ENCODE measurements at places on chromosomes 7 and 10.

GRCh38 chr7:98362517-98362916, 38.4 kb downstream of the BAIAP2L1 start:
- no peak for DNase-seq

DNA sequence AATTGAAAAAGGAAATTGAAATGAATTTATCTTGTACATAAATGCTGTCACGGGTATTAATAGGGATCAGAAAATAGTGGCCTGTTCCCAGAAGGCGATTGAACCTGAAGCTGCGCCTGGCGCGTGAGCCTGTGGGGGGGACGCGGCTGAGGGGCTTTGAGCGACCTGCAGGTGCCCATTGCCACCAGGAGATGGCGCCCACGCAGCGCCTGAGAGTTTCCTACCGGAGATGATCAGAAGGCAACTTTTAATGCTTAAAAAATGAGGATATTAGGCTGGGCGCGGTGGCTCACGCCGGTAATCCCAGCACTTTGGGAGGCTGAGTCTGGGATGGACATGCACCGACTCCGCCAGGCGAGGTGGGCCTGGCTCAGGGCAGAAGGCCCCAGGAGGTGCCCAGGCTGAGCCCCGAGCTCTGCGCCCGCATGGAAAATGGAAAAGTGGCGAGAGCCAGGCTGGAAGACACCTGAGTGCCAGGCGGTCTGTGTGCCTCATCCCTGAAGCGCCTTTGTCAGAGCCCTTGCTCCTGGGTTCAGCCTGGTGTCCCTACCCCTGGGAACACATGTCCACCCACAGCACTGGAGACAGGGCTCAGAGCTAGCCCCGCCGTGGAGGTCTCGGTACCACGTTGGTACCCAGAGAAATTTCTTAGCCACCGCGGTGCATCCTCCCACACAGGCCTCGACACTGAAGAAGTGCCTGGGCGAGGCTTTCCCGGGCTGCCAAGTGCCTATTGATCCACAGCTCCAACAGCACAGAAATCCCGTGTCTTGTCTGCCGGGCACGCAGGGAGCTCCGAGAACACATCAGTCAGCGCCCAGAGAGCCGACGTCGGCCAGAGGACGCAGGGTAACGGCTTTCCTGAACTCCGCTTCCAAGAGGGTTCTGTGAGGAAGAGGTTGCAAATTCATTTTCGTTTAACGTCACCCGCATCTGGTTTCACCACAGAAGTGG, 117.4 kb downstream of the INPP5A start:
- DNase-seq, result peak; percentile 72

GRCh38 chr7:49885593-49886285, 112.3 kb downstream of the VWC2 start:
- DNase-seq, result no peak

GRCh38 chr10:60282771-60283353, 106.8 kb downstream of the ANK3 start:
- no peak for DNase-seq

DNA sequence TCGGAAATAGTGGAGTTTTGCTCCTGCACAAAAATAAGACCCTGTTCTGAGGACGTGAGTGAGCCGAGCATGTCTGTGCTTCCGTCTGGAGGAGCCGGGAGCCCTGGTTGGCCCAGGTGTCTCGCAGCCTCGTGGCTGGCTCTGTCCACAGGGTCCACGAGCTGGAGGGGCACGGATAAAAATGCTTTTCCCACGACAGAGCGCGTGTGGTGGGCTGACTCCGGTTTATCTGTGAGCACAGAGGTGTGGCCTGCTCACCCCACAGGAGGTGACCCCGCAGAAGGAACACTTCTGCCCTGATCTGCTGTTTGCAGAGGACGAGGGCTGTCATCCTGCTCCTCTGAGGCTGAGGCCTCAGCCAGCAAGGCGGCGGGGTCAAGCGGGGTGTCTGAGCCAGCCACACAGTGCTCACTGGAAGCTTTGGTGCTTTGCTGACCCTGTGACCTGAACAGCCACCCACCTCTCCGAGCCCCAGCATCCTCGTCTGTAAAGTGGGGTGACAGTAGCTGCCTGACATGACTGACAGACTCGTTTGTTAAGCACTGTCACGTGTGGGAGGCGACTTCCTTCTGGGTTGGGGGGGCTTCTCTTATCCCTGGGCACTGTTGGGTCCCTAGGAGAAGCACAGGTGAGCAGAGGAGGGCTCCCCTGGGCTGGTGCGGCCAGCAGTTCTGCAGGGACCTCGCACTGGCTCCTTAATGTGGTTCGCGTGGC, 162.5 kb downstream of the DNAJB6 start:
- DNase-seq, result no peak

GRCh38 chr7:10239695-10240345, 733.9 kb upstream of the PHF14 start:
- no peak for DNase-seq

DNA sequence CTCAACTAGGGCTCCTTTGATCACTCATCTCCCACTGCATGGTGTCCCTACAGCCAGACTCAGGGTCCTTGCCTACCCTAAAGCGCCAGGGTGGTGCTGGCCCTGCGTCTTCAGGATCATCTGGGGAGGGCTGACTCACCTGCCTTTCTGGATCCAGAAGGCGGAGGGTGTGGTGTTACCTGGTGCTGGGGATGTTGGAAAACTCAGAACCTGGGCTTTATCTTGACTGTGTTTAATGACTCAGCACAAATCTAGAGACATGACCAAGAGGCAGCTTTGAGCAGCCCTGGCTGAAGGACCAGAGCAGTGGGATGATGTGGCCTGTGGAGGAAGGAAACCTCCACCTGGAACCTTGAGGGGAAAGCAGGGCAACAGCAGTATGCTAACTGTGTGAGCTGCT, 96.5 kb downstream of the GRK5 start:
- no peak for DNase-seq

DNA sequence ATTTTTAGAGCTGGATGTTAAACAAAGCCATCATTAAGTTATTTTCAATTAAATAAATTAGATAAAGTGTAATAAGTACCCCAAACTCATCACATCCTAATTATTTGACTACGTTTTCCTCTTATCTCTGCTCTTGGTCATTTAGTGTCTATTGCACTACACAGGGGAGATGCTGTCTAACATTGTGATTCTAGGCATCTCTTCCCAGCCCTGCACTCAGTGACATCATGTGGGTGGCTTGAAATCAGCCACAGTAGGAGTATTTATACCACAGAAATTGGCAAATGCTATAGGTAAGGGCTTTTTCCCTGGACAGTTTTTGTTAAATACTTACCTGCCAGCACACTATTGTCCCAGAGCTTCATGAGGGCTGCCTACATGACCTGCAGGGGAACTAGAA, 21.3 kb upstream of the TMEM72 start:
- DNase-seq, result no peak

- DNase-seq, result no peak
These were observed 304.9 kb upstream of the MKI67 start for GRCh38 chr10:128431083-128431482.

- no peak for DNase-seq
These were observed 170.6 kb downstream of the PRKG1 start for GRCh38 chr10:51244748-51245490.

GRCh38 chr10:1425879-1426278, 311.4 kb downstream of the ADARB2 start:
- no peak for DNase-seq

GRCh38 chr10:71868192-71868697, 17.2 kb upstream of the PSAP start:
- DNase-seq, result no peak

- no peak for DNase-seq
These were observed 9.9 kb upstream of the PRKAG2 start for GRCh38 chr7:151886783-151887182.

- no peak for DNase-seq
These were observed 39.5 kb downstream of the WNT2 start for GRCh38 chr7:117283371-117283770.

DNA sequence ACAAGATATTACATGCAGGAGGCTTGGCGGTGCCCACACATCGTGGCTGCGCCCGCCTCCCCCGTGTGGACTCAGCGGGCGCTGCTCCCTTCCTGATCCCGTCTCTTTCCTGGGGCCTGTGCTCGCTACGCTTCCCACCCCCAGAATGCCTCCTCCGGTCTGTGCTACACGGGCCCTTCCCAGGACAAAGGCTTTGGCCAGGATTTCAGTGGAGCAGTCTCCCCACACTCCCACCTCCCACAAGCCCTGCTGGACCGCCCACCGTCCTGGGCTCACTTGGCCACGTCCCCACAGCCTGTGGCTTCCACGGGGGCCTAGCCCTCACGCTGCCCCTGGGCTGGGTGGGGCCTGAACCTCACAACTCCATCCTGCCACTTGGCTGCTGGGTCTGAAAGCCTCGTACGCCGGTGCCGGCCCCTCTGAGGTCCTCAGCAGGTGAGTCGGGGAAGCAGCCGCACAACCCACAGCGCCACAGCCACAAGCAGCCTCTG, 17.3 kb downstream of the CFAP46 start:
- DNase-seq, result no peak

- no peak for DNase-seq
These were observed 116.1 kb downstream of the POM121L12 start for GRCh38 chr7:53151496-53151895.

- no peak for DNase-seq
These were observed 192.1 kb upstream of the KLF14 start for GRCh38 chr7:130926001-130926691.

DNA sequence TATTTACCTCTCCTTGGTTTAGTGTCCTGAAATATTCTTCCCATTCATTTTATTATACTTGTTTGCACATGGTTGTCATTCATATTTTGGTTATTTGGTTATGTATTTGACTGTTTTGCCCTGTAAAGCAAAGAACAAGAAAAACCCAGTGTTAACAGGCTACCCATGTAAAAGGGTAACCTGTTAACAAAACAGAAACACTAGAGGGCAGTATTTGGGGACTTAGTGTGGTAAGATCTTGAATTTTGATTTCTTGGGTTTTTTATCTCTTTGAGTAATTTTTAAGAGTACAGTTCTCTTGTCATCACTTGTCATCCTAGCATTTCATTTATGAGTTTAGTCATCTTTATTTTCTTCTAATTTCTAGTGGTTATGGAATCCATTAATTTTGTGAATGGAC, 51.3 kb downstream of the POLL start:
- DNase-seq, result no peak

GRCh38 chr10:131694168-131694780, 206.5 kb upstream of the PPP2R2D start:
- no peak for DNase-seq

DNA sequence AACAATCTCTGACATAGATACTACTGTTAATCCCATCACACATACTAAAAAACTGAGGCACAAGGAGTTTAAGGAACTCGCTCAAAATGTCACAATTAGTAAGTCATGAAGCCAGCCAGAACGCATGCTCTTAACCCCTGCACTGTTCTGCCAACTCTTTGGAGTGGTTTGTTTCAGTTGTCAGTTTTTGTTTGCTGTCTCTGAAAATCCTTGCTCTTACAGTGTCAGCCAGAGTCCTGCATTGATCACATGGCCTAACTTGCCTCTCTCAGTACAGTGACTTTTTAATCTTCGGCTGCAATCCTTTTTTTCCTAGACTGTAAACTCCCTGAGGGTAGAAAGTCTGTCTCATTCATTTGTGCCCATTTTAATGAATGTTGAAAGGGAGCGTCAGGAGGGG, 753.8 kb downstream of the AUTS2 start:
- DNase-seq, result no peak

Measured in stimulated activated naive CD8-positive, alpha-beta T cell treated with anti-CD3 and anti-CD28 coated beads, Interleukin-15, Interleukin-2, amounts not matched to agents 100 U/mL and 50 U/mL, for 24 hours (primary cell).